ENCODE measurements at places on chromosomes 2 and 18.
A peak's percentile ranks its signal among the peaks of the same experiment; 100 is the strongest.

- DNase-seq = no peak
These were observed 36.8 kb upstream of the APCDD1 start for GRCh38 chr18:10417664-10418063.

- DNase-seq = no peak
These were observed 236.1 kb upstream of the MEIS1 start for GRCh38 chr2:66198873-66199272.

DNA sequence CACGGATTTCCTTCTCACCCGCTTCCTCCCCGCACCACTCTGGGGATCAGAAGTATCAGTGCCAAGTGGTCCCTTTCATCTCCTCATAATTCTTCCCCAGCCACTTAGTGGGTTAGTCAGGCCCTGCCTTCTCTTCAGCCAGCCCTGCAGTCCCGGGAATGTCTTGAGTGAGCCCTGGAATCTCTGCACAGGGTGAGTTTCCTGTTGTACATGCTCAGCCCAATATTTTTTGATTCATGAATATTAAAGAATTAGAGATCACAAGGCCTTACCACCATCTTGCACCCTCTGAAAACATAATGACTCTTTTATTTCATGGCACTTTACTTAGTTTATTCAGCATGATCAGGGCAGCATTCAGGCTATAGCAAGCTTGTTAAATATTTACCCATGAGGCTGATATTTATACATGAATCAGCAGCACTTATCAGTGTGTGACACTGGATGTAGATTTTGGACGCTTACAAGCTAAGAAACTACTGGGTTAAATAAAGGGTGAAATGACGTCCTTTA is 159.4 kb upstream of the FOSL2 start:
- no peak for DNase-seq

DNA sequence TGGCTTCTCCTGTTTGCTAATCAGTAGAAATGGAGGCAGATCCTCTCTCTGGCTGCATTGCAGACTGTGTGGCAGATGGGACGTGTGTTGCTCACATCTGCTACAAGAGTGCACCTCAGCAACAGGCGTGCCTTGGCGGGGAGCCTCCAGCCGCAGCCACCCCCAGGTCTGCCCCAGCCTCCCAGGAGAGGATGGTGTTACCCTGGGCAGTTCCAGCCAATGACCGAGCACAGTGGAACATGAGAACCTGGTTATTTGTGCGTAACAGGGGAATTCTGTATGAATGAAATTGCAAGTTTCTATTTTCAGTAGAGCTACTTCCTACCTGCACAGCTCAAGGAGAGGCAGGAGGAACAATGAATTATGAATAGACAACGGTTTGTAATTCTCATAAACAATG is 130.6 kb upstream of the CBLN2 start:
- no peak for DNase-seq

GRCh38 chr2:233199870-233200269 is 51.6 kb upstream of the ATG16L1 start:
- no peak for DNase-seq

- DNase-seq = no peak
These were observed 75.9 kb downstream of the HRH4 start for GRCh38 chr18:24536326-24536725.

DNA sequence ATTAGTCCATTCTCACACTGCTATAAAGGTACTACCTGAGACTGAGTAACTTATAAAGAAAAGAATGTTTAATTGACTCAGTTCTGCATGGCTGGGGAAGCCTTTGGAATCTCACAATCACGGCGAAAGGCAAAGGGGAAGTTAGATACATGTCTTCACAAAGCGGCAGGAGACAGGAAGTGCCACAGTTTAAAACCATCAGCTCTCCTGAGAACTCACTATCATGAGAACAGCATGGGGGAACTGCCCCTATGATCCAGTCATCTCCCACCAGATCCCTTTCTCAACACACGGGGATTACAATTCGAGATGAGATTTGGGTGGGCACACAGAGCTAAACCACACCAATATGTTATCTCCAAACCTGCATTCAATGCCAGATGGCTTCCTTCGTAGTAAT is 716.1 kb downstream of the DCC start:
- DNase-seq = no peak

GRCh38 chr2:200408428-200409316 is 101.2 kb downstream of the KCTD18 start:
- no peak for DNase-seq

DNA sequence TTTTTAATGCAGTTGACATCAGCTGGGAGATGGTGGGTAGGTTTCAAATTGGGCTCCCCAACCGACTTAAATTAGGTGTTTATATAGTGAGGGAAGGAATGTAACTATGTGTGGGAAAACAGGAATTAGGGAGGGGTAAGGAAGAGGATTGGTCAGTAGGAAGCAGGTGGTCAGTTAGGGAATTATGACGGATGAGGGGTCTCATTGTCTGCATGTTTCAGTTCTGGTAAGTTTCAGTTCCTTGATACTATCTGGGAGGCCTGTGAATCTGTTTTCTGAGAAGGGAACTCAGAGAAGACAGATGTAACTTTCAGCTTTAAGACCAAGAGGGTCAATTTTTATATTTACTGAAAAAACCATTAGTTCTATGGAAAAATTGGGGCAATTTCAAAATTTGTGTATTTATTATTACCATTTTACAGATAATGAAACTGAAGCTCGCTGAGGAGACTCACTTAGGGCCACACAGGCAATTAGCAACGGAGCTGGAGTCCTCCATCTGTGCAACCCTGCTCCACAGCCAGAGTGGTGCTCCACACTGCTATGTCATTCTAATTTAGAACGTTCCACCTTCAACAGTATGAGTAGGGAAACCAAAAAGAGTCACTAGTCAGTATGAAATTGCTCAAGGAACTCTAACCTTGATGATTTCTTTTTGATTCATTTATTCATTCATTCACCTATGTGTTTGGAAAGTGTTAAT is 36.0 kb upstream of the CCDC195 start:
- DNase-seq = no peak

- no peak for DNase-seq
These were observed 725.1 kb downstream of the EPHA4 start for GRCh38 chr2:220847006-220847405.

GRCh38 chr2:171956135-171956825 is 34.0 kb downstream of the HAT1 start:
- DNase-seq = no peak

DNA sequence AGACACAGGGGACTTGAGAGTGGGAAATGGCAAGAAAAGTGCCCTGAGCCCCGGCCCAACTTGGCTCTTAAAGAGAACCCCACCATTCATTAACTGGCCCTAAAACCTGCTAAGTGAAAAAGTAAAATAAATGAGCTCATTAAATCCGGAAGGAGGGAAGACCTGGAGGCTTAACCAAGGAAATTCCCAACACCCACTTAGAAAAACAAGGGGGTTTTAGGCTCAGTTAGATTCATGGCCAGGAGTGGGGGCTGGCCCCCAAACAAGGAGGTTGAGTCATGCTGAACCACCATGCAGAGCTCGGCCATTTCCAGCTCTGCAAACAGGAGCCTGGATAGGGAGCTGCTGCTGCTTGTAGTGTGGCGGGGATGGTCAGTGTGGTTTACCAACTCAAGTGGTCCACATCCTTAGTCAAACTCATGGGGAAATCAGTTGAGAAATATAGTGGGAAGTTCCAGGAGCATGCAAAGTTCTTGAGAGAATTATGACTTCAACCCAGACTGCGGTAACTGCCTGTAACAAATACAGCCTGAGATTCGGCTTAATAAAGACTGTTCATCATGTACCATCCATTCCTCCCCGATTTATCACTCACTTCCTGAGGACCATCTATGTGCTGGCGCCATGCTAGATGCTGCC is 39.7 kb upstream of the MRPL19 start:
- DNase-seq = no peak

- no peak for DNase-seq
These were observed 323.0 kb downstream of the FBXO15 start for GRCh38 chr18:73824671-73825070.

- no peak for DNase-seq
These were observed 26.0 kb downstream of the CROCC2 start for GRCh38 chr2:240932001-240932723.

DNA sequence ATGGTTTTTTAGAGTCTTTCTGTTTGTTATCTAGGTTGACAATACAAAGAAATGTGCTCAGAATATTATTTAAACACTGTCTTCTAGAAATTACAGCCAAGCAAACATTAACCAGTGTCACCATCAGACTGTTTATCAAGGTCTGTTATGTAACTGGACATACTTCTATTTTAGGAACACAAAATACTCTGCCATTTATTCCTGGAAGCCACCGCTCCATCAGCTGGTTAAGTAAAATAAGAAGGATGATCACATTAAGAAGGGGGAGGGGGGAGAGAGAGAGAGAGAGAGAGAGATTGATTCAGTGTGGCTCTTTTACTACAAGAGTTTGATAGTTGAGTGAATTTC is 47.9 kb downstream of the MBP start:
- no peak for DNase-seq

DNA sequence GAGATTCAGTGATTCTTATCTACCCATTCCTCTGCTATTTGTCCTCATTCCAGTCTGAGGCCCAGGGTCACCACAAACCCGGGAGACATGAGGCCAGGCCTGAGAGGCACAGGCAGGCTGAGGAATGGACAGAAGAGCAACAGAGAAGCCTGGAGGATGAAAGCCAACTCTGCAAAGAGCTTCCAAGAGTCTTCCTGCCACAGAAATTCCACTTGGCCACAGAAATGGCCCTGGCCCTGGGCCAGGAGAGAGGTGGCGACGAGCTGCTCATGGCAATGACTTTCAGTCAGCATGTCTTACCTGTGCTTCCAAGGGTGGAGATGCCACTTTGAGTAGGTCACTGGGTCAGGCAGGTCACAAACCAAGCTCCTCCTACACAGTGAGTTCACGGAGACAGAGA is 155.3 kb upstream of the PKDCC start:
- no peak for DNase-seq

- DNase-seq = no peak
These were observed 17.5 kb upstream of the TNS1 start for GRCh38 chr2:218020281-218020680.

DNA sequence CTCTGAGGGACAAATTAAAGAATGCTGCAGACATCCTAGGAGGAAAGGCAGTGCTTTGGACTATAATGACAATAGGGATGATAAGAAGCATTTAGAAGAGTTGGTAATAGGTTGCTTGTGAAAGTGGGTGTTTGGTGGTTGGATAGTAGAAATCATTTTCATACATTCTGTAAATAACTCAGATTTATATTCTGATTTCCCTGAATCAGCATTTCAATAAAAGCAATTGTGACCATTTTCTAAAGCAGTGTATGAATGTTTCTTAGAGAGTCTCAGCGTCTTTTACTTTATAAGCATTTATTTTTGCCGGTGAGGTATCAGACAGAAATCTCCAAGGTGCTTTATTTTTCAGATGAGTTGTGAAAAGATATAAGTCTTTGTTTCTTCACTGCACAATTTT is 1099.0 kb upstream of the LRRTM1 start:
- DNase-seq = no peak

DNA sequence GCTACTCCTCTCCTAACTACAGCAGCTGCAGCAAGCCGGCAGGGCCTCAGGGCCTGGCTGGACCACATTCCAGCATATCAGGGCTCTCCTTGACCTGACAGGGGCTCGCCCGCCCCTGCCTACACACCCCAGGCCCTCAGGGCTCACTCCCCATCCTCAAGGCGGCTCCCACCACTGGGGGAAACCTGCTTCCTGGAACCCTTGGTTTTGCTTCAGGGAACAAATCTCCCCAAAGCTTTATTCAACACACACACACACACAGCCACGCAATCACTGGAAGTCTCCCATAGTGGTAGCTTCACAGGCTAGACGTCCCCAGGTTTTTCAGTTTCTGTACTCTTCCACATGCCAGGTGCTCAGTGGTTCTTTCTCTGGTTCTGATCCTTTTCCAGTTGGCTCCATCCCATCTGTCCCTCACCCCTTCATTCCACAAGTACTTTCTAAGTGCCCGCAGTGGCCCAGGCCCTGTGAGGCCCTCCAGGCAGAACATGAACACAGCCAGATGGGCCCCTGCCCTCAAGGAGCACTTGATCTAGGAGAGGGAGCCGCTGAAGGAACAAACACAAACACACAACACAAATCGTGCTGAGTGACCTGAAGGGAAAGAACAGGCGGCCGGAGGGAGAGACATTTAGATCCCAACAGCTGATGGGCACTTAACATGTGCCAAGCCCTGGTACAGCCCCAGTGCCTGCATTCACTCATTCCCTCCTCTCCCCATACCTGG is 51.1 kb downstream of the TNS1 start:
- no peak for DNase-seq

DNA sequence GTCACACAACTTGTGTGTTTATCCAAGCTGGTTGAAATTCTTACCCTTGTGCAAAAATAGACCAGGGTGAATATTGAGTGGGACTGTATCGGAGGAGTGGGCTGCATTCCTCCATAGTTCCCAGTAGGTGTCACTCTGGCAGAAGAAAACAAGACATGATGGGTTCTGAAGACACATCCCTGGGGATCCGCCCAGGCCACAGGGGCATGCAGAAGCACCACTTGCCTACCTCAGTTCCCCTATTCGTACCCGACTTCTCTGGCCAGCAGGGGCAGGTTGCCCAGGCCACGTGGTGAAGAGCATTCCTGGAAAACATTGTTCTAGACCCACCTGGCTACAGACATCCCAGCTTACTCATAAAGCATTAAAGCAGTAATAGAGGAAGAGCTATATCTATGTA is 168.2 kb downstream of the FAM210A start:
- DNase-seq = peak; percentile 41

- DNase-seq = no peak
These were observed 33.9 kb downstream of the ZAP70 start for GRCh38 chr2:97747285-97747684.

DNA sequence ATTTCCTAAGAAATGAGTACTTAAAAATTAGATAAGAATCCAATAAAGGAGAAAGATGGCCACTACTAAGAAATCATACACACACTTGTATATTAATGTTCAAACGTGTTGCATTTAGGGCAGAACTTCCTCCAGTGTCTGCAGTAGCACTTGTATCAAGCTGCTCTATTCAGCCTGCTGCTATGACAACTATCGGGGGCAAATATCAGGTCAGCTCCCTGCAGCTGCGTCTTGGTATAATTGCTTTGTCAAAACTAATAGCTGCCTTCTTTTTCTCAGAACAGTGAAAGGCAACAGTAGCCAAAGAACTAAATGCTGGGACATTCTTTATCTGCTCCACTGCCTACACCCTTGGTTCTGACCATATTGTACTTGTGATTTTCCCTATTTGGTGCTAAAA is 300.7 kb downstream of the NOL4 start:
- no peak for DNase-seq

All from heart right ventricle (tissue), 16 donors.